ENCODE measurements at places on chromosomes 1 and 21. TPM values are rescaled to one million over a fixed set of nuclear protein-coding genes. Genes with fewer than 3 reads are reported as not detected.

DNA sequence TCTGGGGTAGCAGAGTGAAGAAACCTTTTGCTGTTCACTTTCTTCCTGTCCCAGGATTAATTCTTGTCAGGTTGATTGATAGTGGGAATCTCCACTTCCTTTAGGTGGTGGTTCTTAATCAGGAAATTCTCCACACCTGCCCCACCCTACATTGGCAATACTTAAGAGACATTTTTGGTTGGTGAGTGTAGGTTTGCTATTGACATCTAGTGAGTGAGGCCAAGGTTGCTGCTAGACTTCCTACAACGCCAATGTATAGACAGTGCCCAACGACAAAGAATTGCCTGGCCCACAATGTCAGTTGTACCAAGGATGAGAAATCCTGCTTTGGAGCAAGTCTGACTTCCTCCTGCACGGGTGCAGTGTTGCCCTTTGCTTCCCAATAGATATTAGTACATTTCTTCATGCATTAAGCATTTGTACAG lies 38.5 kb downstream of the MAP3K7CL start:
- DNase-seq, result no peak

DNA sequence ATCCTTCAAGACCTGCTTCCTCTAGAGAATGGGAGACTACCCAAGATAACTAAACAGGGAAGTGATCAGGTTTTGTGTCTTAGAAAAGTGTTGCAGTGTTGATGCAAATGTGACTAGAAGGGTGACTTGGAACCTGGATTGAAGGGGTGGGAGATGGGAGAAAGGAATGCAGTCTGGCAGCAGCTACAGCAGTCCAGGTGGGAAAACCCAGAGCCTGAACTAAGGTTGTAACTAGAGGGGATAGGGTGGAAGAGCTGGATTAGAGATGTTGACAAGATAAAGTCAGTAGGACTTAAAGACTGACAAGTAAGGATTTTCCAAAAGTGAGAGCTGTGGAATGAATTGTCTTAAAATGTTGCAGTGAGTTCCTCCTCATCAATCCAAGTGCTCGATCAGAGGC lies 7.1 kb upstream of the SHISA4 start:
- DNase-seq, result no peak

GRCh38 chr1:179107706-179108629 lies 26.1 kb downstream of the TOR3A start:
- no peak for DNase-seq

- no peak for DNase-seq
These were observed 193.0 kb downstream of the CACNA1E start for GRCh38 chr1:181676269-181676668.

DNA sequence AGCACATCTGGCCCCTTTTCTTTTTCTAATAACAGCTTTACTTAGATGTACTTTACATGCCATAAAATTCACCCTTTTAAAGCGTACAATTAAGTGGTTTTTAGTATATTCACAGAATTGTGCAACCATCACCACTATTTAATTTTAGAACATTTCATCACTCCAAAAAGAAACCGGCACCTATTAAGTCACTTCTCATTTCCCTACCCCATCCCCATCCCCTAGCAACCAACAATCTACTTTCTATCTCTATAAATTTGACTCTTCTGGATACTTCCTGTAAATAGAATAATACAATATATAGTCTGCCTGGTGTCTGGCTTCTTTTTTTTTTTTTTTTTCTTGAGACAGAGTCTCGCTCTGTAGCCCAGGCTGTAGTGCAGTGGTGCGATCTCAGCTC lies 59.5 kb upstream of the ENAH start:
- DNase-seq, result no peak

DNA sequence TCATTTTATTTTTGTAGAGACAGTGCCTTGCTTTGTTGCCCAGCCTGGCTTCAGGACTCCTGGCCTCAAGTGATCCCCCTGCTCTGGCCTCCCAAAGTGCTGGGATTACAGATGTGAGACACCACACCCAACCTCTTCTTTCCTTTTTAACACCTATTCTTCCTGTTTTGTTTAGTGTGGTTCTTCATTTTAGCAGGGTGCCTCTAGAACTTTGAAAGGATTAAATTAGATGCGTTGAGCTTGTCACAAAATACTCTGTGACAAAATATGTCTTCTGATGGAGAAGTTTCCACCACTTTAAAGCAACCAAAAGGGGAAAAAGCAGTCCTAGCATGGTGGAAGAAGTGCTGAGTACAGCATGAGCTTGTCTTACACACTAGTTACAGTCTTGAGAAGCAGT lies 42.0 kb downstream of the CDC14A start:
- DNase-seq, result no peak

DNA sequence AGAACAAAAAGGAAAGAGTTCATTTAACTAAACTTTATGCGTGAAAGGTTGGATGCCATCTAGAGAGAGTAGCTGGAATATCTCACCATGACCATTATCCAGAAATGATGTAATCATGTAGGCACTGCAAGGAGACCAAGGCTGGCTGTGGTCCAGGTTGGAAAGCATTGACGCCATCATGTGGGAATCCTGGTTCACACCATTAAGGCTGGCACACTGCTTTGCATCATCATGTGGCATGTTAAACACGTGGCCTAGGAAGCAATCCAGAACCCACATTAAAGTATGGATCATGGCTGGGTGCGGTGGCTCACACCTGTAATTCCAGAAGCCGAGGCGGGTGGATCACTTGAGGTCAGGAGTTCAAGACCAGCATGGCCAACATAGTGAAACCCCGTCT lies 4.3 kb downstream of the ADAMTS1 start:
- peak; percentile 70 for DNase-seq

- no peak for DNase-seq
These were observed 222.4 kb upstream of the C8B start for GRCh38 chr1:57188168-57188567.

- DNase-seq, result no peak
These were observed 46.0 kb upstream of the MACF1 start for GRCh38 chr1:39158327-39159086.

- no peak for DNase-seq
These were observed 47.7 kb downstream of the ZNF644 start for GRCh38 chr1:90973897-90974798.

GRCh38 chr1:119006406-119007279 lies 18.5 kb upstream of the TBX15 start:
- DNase-seq, result no peak

GRCh38 chr1:193326296-193326695 lies 139.9 kb upstream of the B3GALT2 start:
- DNase-seq, result no peak

DNA sequence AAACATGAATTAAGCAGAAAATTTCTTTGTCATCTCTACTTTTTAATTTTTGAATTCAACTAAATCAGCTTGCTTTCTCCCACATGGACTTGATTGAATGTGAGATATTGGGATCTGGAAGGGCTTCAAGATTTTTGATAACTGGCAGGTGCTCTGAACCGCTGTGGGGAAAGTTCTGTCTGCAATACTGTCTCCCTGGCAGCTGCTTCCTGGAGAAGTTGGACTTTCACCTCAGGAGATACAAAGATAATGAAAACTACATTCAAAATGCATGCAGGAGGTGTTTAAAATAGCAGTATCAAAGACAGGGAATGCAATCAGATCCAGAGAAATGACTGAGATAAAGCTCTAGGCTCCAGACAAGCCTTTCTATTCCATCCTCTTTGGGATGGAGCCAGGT lies 338.3 kb downstream of the NEGR1 start:
- DNase-seq, result no peak

DNA sequence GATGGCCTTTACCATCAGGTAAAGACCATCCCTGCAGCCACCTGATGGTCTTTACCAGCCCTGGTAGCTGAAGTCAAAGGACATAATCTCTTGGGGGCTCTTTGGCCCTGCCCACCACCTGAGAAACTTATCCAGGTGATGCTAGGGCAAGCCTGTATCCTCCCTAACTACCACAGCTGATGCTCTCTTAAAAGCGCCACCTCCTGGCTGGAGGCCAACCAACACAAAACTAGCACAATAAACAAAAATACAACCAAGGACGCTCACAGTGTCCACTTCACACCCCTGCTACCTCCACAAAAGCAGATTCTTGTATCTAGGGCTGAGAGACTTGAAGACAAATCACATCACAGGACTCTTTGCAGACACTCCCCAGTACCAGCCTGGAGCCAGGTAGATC lies 357.1 kb upstream of the POU3F1 start:
- DNase-seq, result no peak

DNA sequence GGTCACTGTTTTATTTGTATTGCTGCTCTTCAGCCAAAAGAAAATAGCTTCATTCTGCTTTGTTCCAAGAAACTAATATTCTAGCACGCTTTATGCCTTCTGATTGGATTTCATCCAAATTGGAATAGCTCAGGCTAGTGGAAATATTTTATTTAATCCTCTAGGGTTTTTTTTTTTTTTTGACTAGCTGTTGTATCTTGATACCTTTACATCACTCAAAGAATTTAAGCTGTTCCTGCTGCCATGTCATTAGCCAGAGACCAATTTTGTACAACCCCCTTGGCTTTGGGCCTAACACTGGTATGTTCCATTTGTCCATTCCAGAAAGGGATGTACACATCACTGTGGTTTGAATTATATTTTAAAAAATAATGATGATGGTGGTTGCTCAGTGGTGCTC lies 103.0 kb downstream of the DISC1 start:
- DNase-seq, result no peak

DNA sequence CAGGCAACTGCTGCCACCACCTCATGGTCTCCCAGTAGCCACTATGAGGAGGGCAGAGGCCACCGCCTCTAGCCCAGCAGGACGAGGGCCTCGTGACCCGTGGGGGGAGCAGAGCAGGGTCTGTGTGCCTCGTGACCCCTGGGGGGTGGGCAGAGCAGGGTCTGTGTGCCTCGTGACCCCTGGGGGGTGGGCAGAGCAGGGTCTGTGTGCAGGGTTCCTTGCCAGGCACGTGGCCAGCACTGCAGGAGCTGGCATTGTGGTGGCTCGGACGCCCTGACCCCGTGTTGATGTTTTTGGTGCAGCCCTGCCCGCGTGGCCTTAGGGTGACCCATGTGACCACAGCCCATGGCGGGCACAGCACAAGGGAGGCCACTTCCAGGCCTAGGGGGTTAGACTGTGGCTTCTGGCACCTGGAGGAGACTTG lies 52.8 kb downstream of the SLX9 start:
- DNase-seq, result peak; percentile 63

The CZIB gene
- 60.7 TPM for total RNA-seq

The DNAJC28 gene
- total RNA-seq, result 7.6 TPM

The TMEM222 gene
- total RNA-seq, result 17.9 TPM

The BCAR3 gene
- total RNA-seq, result 17.8 TPM

The POU2F1 gene
- 7.5 TPM for total RNA-seq

The BRDT gene
- not detected for total RNA-seq

The UBL4B gene
- not detected for total RNA-seq

The OR6Y1 gene
- total RNA-seq, result not detected

The C1QB gene
- total RNA-seq, result 165 TPM

The RPTN gene
- total RNA-seq, result not detected

The TCP10L gene
- total RNA-seq, result 2.6 TPM

The LEMD1 gene
- total RNA-seq, result not detected

The TNFRSF4 gene
- 1.4 TPM for total RNA-seq

The SMCP gene
- total RNA-seq, result not detected

The HES2 gene
- not detected for total RNA-seq

The TDRD5 gene
- total RNA-seq, result not detected
